Naive thymus-derived CD4-positive, alpha-beta T cell (primary cell): ENCODE measurements at places on chromosomes 5 and 9. TPM values are rescaled to one million over a fixed set of nuclear protein-coding genes. Genes with fewer than 3 reads are reported as not detected.

- no peak overlapping the region for H3K27ac ChIP-seq
- DNase-seq, result no peak
These were observed 19.3 kb downstream of the GAPVD1 start for GRCh38 chr9:125280945-125281344.

DNA sequence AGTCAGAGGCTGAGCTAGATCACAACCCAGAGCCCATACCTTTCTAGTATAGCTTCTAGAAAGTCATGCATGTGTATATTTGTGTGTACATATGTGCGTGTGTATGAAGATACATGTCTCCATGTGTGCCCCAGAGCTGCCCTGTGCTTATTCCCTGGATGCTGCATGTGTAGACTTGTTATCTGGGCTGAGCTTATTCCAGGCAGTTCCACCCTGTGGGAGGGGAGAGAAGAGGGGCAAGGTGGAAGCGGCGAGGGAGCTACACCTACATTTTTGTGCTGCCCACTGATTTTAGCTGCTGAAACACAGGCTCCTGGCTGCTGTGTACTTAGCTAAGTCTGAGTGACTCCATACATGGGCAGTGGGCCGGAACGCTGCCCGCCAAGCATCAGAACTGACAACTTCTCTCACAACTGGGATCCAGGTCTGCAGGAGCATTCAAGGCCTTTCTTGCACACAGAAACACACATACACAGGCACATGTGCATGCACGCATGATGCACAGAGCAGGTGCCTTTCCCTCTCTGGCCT lies 38.0 kb upstream of the XPA start:
- H3K36me3 ChIP-seq, result no peaks in the 10 kb centered on the region
- no peak overlapping the region for H3K27ac ChIP-seq
- H3K27me3 ChIP-seq, result no peaks in the 10 kb centered on the region
- no peaks in the 10 kb centered on the region for H3K4me1 ChIP-seq
- no peak overlapping the region for H3K4me3 ChIP-seq

Gene VLDLR
- 0.07 TPM for total RNA-seq

DNA sequence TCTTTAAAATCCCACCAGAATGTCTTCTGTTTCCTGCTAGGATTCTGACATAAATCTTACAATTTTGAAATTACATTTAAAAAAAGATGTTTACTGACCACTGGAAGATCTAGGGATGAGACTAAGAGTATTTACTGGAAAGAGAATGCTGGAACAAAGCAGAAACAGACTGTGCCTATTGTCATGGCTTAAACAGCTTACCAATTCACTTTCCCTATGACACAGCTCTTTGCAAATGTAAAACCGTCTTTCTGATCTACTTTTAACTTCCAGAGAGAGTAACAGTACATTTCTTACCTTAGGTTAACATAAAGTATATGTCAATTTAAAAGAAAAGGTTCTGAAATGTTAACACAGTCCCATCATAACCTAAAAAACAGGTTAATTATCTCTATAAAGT lies 10.7 kb downstream of the GIN1 start:
- no peak overlapping the region for H3K27ac ChIP-seq
- H3K4me1 ChIP-seq, result peaks cover 15% of the 10 kb centered on the region
- no peak for DNase-seq
- no peak overlapping the region for H3K4me3 ChIP-seq
- peaks cover 13% of the 10 kb centered on the region for H3K36me3 ChIP-seq

Gene TNC
- total RNA-seq, result not detected

- H3K27me3 ChIP-seq, result no peaks in the 10 kb centered on the region
- no peaks in the 10 kb centered on the region for H3K4me1 ChIP-seq
- peaks cover 66% of the 10 kb centered on the region for H3K36me3 ChIP-seq
- no peak overlapping the region for H3K27ac ChIP-seq
- H3K4me3 ChIP-seq, result no peak overlapping the region
These were observed 9.9 kb downstream of the BBLN start for GRCh38 chr9:128169925-128170324.

- no peak overlapping the region for H3K4me3 ChIP-seq
- H3K36me3 ChIP-seq, result no peaks in the 10 kb centered on the region
- H3K4me1 ChIP-seq, result no peaks in the 10 kb centered on the region
- H3K27ac ChIP-seq, result no peak overlapping the region
- no peak for DNase-seq
These were observed 18.4 kb upstream of the TTC1 start for GRCh38 chr5:159990506-159990905.

GRCh38 chr5:83720836-83721537 lies at the start of gene HAPLN1:
HAPLN1 (minus strand) TSS chr5:83720855; CDS start chr5:83673523, 47,332 bp downstream.
- peaks cover 9% of the 10 kb centered on the region for H3K27me3 ChIP-seq
- no peak for DNase-seq
- no peak within 1 kb of the TSS for H3K27ac ChIP-seq
- no peaks in the 10 kb centered on the region for H3K4me1 ChIP-seq

Gene GZMA
- 72.5 TPM for total RNA-seq

GRCh38 chr5:170630711-170631141 lies 126.9 kb downstream of the KCNIP1 start:
- no peaks in the 10 kb centered on the region for H3K27me3 ChIP-seq
- no peak overlapping the region for H3K27ac ChIP-seq
- DNase-seq, result no peak
- no peaks in the 10 kb centered on the region for H3K4me1 ChIP-seq
- no peak overlapping the region for H3K4me3 ChIP-seq

Gene ADAMTS6
- total RNA-seq, result 2.6 TPM

Gene FSD1L
- 2.4 TPM for total RNA-seq

DNA sequence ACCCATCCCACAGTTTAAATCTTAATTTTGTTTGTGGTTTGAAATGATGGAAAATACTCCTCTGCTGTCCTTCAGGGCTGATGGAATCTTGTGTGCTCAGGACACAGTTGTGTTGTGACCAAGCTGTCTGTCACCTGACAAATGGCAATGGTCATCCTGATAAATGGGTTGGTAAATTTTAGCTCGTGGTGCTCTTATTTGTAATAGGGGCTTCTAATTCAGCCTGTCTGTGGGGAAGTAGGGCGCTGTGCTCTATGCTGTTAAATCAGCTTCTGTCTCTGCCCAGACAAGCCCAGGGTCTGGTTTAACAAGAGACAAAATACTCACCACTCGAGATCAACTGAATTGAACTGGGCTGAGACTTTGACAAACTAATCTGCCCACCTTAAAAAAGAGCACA lies 4.5 kb downstream of the LRRTM2 start:
- H3K4me3 ChIP-seq, result no peak overlapping the region
- H3K4me1 ChIP-seq, result no peaks in the 10 kb centered on the region
- H3K36me3 ChIP-seq, result no peaks in the 10 kb centered on the region
- no peaks in the 10 kb centered on the region for H3K27me3 ChIP-seq
- H3K27ac ChIP-seq, result no peak overlapping the region
- no peak for DNase-seq

Gene FBP1
- 0.15 TPM in 1 of 2 replicates, not detected in the other for total RNA-seq

Gene DIPK1B
- not detected for total RNA-seq

DNA sequence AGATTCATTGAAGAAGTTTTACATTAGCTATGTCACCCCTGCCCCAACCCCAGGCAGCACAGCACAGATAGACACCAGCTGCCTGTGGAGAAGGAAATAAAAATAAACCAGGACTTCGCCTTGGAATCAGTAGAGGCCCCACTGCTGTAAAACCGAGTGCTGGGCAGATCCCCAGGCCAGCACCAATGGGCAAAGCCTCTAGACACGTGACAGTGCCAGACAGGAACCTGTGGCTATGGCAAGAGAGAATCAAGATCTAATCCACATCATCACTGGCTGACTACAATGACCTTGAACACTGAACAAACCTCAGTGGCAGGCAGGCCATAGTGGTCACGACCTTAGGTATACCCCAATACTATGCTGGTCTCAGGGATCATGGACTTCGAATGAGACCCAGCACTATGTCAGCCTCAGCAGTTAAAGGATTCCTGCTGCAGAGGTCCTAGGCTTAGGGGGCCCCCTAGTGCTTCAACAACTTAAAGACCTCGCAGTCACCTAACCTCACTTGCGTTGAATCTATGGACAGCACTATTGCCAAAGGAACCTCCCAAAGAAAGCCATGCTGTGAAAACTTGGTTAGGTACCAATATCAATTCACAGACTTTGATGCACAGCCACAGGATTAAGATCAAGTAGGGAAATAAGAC lies 2118.6 kb upstream of the C9orf72 start:
- DNase-seq, result no peak
- H3K36me3 ChIP-seq, result no peaks in the 10 kb centered on the region
- H3K4me3 ChIP-seq, result no peak overlapping the region
- no peak overlapping the region for H3K27ac ChIP-seq

Gene CDH18
- total RNA-seq, result not detected
